ENCODE measurements at places on chromosomes 13 and 19.
A peak's percentile ranks its signal among the peaks of the same experiment; 100 is the strongest.

- DNase-seq, result no peak
These were observed 49.8 kb downstream of the KLF2 start for GRCh38 chr19:16374436-16374835.

GRCh38 chr19:45346449-45346848 is 5.9 kb downstream of the KLC3 start:
- DNase-seq, result no peak

DNA sequence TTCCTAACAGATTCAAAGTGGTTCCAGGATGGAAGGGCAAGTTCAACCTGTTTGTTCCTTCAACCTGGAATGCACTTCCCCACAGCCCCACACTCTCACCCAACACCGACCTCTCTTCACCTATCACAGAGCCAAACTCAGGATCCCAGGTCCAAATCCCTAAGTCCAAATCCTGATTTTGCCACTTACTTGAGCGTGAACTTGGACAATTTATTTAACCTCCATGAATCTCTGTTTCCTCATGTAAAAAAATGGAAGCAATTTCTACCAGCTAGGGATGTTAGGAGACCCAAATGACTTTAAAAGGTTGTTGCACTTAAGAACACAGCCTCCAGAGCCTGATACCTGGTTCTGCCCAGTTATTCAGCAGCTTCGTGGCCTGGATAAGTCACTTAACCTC is 5.4 kb upstream of the IGSF23 start:
- no peak for DNase-seq

- no peak for DNase-seq
These were observed 15.2 kb downstream of the KCNC3 start for GRCh38 chr19:50313812-50314536.

GRCh38 chr13:29936956-29937355 is 86.5 kb upstream of the UBL3 start:
- no peak for DNase-seq

DNA sequence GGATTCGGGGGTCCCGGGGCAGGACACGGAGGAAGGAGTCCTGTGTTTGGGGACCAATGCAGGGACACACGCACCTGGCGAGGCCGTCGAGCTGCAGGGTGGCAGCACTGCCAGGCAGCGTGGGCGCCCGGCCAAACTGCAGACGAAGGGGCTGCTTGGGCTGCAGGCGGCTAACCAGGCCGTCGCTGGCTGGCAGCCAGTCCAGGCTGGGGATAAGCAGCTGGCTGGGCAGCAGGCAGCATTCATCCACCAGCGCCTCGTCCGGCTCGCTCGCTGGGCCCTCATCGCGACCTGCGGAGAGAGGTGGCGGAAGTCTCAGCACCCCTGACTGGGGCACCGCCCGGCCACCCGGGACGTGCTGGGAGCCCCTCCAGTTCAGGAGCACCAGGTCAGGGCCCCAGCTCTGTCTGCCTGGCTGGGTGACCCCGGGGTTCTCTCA is 11.5 kb downstream of the CFD start:
- no peak for DNase-seq

GRCh38 chr19:5990289-5990797 is 12.4 kb upstream of the RANBP3 start:
- DNase-seq, result no peak

DNA sequence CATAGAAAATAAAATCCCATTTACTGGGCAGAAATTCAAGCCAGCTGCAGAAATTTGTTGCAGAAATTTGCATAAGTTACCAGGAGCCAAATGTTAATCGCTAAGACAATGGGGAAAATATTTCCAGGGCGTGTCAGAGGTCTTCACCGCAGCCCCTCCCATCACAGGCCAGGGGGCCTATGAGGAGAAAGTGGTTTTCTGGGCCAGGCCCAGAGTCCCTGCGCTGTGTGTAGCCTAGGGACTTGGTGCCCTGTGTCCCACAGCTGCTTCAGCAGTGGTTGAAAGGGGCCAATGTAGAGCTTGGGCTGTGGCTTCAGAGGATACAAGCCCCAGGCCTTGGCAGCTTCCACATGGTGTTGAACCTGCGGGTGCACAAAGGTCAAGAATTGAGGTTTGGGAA is 278.9 kb upstream of the PCDH9 start:
- DNase-seq, result no peak

DNA sequence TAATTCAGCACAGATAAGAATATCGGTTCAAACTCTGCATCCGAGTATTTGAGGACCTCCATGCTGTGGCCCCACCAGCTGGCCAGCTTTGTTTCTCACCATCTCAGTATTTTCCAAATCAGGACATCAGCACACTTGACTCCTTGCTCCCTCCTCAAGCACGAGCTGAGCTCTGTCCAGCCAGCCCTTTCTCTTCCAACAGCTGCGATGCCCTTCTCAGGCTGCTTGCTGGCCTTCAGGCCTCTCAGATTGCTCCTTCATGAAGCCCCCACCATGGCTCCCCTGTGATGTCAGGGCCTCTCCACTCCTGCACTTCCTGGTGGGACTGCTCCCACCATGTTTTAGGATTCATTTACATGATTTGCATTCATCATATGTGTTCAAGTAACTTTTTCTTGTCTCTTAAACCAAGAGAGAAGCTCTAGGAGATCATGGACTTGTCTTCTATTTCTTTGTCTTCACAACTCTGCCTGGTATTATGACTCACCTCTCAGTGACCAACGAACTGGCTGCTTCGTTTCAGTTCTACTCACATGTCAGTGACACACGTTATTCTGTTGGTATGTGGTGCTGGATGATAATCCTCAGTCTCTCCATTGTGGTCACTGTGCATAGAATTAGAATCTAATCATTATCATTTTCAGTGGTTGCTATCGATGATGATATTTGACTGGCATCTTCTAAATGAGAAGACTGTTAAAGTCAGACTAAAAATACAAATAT is 471.7 kb downstream of the EFNB2 start:
- DNase-seq, result no peak

DNA sequence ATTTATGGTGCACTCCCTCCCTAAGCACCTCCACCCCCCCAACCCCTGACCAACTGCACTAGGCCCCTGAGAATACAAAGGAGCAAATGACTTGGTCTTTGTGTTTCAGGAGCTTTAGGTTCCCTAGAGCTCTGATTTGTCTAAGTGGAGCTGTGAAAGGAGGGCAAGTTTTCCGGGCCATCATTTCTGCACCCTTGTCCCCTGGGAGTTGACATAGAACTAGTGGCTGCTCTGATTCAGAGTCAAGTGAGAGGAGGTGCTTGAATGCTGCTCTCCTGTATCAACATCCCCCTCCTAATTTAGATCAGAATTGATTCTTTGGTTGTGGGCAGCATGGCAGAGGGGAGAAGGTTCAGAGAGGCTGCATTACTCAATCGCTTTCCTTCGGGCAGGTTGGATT is 391.6 kb downstream of the KCNRG start:
- no peak for DNase-seq

- DNase-seq, result no peak
These were observed 41.1 kb downstream of the COL4A1 start for GRCh38 chr13:110265682-110266430.

DNA sequence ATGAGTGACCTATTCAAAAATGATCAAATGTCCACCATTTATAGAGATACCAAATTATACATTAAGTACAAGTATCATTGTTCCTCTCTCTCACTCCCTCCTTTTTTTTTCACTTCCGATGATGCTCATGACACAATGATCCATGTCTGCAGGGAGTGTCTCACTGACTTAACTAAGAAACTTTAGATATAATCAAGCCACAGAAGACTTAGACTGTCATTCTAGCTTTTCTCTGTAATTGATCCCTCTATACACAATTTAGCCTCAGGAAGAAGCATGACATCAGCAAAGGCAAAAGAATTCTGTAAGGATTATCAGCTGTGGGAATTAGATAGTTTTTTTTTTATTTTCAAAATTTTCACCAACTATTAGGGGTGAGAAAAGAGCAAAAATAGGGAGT is 734.9 kb upstream of the PCDH9 start:
- DNase-seq, result no peak

GRCh38 chr13:21594715-21595545 is 9.0 kb downstream of the MICU2 start:
- no peak for DNase-seq

DNA sequence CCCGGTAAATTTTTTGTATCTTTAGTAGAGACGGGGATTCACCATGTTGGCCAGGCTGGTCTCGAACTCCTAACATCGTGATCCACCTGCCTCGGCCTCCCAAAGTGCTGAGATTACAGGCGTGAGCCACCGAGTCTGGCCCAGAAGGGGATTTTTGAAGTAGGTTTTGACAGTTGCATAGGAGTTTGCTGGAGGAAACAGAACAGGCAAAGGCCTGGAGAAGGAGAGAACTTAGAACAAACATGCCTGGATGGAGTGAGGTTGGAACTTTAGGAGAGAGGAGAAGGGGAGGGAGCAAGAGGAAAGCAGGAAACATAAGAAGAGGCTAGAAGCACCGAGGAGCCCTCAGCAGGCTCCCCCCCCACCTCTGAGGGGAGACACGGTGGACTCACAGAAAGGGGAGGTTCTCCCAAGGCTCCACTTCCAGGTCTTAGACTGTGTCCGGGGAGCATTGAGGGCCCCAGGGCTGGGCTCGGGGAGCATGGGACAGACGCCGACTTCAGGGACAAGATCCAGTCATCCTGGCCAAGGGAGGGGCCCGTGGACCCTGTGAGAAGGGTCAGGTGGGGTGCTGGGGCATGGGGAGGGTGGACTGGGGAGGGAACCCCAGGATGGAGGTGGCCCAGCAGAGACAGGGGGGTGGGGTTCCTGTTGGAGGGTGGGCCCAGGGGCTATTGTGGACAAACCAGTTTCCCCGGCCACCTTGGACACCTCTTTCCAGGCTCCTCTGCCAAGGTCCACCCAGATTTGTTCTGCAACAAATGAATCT is 1.8 kb upstream of the FBN3 start:
- DNase-seq, result no peak

GRCh38 chr19:38736036-38736412 is 8.2 kb downstream of the CAPN12 start:
- DNase-seq, result peak; percentile 44

DNA sequence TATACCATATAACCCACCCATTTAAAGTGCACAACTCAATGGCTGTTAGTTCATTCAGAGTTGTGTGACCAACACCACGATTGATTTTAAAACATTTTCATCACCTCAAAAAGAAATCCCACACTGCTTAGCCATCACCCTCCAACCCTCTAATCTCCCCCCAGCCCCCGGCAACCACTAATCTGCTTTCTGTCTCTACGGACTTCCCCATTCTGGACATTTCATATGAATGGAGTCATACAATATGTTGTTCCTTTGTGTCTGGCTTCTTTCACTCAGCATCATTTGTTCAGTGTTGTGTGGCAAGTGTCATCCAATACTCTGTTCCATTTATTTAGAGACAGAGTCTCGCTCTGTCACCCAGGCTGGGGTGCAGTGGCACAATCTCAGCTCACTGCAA is 4.0 kb upstream of the PNMA8B start:
- DNase-seq, result no peak

- no peak for DNase-seq
These were observed 41.9 kb downstream of the NAXD start for GRCh38 chr13:110657196-110657595.

- no peak for DNase-seq
These were observed 299.5 kb downstream of the ZNF536 start for GRCh38 chr19:30671622-30672051.

GRCh38 chr19:41373993-41374392 is 2.3 kb upstream of the TMEM91 start:
- DNase-seq, result no peak

Measured in stimulated activated CD4-positive, alpha-beta T cell treated with anti-CD3 and anti-CD28 coated beads, Interleukin-4, amount 100 ng/mL, for 48 hours (primary cell).